AG08395 (cell line): ENCODE measurements at places on chromosomes 3 and 15.
A peak's percentile ranks its signal among the peaks of the same experiment; 100 is the strongest.

DNA sequence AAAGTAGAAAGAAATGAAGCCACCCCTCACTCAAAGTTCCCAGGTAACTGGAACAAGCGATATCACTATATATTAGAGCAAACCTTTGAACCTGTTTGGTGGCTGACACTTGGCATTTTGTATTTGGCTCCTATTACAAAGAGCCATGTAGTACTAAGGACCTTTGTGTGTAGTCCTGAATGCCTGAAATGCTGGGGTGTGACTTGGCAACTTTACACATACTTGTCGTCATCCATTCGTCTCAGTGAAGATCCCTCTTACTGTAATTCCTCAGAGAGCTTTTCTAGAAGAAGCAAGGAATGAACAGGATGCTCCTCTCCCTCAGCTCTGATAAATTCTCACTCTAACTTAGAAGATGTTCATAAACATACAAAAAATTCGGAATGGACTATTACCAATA, 216.1 kb upstream of the CDIN1 start:
- peak; percentile 50 for DNase-seq

DNA sequence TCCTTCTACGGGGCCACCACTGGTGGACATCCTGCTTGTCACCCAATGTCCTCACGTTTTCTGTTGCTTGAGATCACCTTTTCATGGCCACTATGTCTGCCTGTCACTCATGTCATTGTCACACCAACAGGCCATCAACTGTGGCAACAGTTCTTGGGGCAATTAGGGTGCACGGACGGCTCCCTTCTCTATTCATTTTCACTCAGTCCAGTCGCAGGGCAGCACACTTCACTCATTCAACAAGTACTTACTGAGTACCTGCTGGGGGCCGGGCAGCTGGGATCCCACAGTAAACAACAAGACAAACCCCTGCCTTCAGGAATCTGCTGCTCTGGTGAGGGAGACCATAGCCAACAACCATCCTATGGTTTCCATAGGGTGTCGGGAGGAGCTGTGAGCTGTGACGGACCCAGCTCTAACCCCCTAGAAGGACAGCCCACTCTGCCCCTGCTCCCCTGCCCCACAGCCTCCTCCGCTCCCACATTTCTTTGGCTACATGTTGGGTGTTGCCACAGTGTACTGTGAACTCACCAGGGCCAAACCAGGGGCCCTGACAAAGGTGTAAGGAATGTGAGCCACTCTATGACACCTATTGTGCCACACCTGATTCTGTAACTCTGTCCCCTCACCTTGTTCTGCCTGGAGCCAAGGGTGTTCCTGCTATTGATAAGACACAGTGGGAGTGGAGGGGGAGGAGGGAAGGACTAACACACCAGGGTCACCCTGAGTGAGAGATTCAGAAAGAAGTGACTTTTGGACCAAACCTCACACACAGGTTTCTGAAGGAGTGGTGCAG, 1.9 kb downstream of the VILL start:
- no peak for DNase-seq

DNA sequence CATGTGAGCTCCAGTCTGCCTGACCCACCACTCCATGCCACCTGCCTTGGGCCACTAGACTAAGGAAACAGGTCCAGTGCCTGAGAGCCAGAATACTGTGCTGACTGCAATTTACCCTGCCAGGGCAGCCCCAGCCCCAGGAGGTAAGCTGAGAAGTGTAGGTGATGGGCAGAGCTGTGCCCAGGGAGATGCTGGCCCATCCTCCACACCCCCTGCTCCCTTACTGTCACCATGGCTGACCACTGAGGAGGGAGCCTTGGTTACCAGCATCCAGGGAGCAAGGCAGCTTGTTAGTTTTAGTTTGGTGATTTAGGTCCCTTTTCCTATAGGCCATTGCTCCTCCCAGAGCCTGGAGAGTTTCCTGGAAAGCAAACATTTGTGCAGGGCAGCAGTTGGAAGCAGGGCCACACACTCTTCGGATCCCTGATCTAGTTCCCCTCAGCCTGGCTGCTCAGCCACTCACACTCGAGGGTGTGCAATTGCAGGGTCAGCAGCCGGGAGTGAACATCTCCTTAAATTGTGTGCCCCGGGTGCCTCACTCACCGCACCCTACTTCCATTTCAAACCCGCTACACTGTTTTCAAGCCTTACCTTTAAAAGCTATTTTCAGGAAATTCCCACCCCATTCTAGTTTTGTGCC, 2.0 kb downstream of the GALNT15 start:
- no peak for DNase-seq

GRCh38 chr15:94236608-94237007, 5.2 kb downstream of the MCTP2 start:
- no peak for DNase-seq

- DNase-seq = no peak
Observed at GRCh38 chr3:177465257-177465642, 268.0 kb upstream of the TBL1XR1 start.

GRCh38 chr15:71603379-71603778, 207.0 kb upstream of the NR2E3 start:
- DNase-seq = no peak

- DNase-seq = no peak
Observed at GRCh38 chr3:168001244-168001643, 94.5 kb downstream of the GOLIM4 start.

- DNase-seq = no peak
Observed at GRCh38 chr3:177034832-177035475, 162.3 kb downstream of the TBL1XR1 start.
